Breast epithelium (tissue), 4 donors: ENCODE measurements at places on chromosomes 11 and 22.

- DNase-seq, result peak; percentile 82
Observed at GRCh38 chr11:96306933-96307775, 35.8 kb downstream of the MAML2 start.

GRCh38 chr11:14418801-14419417 lies 59.9 kb upstream of the RRAS2 start:
- no peak for DNase-seq

- no peak for DNase-seq
Observed at GRCh38 chr11:78567209-78567608, 7.5 kb downstream of the NARS2 start.

DNA sequence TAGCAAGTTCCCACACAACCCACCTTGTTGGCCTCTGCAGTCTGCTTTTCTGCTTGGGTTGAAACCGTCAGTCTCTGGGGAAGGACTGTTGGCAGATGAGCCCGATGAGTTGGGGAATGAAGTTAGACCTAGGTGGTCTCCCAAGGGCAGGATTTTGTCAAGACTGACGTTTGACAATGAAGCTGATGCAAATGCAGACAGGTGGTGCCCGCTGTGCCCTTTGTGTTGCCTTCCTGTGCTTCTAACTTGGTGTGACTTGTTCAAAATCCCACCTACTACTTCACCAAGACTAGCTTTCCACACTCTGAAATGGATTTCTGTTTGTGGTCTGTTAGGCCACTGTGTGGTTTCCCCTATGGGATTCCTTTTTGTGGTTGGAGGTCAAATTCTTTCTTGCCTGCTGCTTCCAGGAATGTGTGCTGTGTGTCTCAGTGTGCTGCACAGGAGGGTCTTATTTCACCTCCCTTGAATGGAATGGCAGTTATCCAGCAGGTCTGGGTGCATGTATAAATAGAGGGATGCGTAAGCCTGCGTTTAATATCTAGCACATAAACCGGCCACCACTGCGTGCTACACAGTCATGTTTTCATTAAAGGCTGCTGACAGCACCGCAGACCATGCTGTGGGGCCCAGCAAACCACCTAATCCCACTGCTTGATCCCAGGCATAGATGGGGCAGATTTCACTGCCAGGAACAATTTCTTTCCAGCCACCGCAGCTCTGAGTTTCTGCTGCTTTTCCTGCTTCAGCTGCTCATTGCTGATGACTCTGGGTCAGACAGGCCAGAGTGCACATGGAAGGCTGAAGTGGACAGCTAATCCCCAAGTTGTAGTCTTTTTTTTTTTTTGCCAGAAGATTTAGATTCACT lies 44.8 kb downstream of the ADAMTS8 start:
- no peak for DNase-seq

DNA sequence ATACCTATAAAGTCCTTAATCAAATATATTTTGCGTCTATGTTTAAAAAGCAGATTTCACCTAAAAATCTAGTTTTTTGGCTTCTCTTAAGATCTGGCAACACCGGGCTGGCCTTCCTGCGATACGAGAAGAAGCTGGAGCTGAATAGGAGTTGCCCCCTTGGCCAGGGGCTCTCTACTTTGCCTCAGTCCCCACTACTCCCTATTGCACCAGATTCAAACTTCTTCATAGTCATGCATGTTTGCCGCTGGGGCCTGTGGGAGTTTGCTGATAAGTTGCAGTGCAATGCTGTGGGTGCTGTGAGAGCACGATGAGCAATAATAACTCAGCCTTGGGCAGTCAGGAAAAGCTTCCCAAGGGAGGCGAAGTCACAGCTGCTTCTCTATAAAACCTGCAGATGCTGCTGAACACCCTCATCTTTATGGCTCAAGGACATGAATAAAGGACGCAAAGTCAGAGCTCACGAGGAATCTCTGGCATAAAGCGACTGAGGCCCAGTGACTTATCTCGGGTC lies 15.2 kb upstream of the EIF3D start:
- no peak for DNase-seq

- DNase-seq, result no peak
Observed at GRCh38 chr11:102763440-102763839, 17.0 kb downstream of the MMP10 start.

DNA sequence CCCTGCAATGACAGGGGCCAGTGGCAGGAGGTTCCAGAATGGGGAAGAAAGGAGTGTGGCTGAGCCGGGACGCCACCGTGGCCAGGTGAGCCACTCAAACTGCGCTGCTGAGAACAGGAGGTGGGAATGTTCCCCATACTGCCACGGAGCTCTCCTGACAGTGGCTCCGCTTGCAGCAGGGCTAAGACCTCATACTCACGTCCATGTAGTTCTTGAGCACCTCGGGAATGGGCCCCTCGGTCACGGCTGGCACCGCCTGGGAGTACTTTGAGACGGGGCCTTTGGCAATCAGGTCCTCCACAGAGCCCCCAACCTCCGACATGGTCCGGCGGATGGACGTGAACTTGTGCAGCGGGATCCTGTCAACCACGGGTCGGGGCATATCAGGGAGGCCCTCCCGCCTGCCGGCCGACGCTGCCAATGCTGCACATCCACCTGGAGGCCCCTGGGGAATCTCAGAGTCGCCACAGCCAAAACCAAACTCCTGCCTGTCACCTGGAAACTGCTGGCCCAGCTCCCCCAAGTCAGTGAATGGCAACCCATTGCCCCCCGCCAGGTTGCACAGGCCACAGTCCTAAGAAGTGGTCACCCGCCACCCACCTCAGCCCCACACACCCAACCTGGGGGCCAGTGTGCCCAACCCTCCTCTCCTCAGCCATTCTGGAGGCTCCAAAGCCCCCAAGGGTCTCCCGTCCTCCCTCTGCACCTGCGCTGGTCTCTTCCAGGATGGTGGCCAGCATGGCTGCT lies 2.4 kb downstream of the CTSD start:
- DNase-seq, result no peak

DNA sequence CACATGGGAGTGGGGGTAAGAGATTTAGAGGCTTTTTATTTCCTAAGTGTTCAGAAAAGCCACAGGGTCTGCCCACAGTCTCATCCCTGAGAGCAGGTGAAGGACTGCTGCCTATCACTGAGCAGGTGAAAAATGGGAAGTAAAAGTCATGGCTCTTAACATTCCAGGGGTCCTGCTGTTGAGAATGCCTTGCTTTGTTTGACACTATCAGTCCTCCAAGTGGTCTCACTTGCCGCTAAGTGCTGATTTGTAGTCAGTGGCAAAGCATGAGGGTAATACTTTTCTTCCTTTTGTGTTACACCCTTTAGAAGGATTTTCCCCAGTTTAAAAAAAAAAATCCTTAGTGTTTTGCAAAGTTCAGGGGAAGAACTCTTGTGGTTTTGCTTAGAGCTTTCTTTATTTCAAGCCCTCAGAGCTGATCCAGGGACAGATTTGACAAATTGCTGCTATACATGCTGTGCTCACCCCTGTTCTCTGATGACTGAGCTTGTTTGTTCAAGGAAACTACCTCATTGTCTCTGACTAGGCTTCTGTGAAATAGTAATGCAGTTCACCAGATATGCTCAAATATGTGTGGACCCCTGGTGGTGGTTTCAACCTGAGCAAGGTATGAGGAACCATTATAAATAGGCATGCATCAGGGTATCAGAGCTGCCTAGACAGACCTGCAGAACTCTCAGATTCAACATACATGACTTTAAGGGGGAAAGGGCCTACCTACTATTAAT lies 141.0 kb downstream of the ARHGAP42 start:
- no peak for DNase-seq

DNA sequence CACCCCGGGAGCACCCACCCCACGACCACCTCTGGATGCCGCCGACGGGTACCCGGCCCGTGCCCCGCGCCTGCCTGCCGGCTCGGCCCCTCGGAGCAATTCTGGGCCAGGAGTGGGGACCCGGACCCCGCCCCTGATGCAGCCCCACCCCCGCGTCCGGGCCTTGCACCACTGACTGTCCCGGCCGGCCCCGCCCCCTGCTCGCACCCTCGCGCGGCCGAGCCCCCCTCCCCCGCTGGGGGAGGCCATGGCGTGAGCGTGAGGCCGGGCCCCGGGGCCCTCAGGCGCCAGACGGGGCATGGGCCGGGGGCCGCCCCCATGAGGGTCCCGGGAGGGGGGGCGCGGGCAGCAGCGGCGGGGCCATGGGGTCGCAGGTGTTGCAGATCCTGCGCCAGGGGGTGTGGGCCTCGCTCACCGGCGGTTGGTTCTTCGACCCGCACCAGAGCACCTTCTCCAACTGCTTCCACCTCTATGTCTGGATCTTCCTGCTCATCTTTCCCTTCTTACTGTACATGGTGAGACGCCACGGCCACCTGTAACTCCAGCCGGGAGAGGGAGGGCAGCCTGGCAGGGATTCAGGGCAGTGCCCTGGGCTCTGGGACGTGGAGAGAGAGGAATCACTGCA lies 486 bp downstream of the PCNX3 start:
- no peak for DNase-seq

- DNase-seq, result no peak
Observed at GRCh38 chr11:14812757-14813156, 79.3 kb downstream of the CYP2R1 start.

DNA sequence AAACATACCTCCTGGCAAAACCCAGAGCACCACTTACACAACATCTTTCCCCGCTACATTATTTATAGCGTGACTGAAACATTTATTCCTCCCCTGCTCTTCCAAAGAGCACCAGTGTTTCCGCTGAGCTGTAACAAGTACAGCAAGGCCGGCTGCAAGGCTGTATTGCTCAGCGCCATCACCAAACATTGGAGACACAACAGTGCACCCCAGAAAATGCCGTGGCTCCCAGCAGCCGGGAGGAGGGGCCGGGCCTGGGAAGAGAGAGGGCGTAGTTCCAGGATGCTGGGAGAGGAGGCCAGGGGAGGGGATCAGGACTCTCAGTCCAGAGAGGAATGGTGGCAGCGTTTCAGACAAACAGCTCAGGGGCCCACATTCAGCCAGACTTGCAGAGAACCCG lies 133.2 kb downstream of the DSCAML1 start:
- DNase-seq, result no peak

- no peak for DNase-seq
Observed at GRCh38 chr22:40055143-40055883, 60.6 kb downstream of the FAM83F start.

- no peak for DNase-seq
Observed at GRCh38 chr11:19886498-19886897, 173.9 kb downstream of the NAV2 start.

DNA sequence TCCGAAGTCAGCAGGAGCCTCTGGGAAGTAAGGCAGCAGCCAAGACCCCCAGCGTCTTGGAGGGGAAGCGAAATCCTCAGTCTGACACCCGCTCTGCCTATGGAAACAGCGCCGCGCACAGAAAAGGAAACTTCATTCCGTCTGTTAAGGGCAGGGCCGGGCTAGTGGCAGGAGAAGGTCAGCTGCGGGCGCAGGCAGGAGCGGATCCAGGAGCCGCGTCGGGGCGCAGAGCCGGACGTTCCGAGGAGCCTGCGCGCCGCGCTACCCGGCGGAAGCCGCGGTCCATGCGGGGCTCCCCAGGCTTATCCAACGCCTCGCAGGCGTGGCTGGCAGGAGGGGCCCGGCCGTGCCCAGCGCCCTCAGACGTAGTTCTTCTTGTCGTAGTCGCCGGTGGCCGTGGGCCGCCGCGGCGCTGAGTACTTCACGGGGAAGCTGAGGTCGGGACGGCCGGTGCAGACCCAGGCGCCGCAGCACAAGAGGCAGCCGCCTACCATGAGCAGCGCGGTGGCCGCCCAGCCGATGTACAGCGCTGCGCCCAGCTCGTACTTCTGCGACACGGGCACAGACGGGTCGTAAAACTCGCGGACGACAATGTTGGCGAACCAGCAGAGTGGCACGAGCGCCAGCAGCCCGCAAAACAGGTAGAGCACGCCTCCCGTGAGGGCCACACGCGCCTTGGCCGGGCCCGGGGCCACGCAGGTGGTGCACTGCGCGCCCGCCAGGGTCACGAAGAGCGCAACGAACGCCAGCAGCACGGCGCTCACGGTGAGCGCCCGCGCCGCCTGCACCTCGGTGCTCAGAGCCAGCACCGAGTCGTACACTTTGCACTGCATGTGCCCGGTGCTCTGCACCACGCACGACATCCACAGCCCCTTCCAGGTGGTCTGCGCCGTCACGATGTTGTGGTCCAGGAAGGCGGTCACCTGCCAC lies 705 bp downstream of the CLDN5 start:
- DNase-seq, result no peak

DNA sequence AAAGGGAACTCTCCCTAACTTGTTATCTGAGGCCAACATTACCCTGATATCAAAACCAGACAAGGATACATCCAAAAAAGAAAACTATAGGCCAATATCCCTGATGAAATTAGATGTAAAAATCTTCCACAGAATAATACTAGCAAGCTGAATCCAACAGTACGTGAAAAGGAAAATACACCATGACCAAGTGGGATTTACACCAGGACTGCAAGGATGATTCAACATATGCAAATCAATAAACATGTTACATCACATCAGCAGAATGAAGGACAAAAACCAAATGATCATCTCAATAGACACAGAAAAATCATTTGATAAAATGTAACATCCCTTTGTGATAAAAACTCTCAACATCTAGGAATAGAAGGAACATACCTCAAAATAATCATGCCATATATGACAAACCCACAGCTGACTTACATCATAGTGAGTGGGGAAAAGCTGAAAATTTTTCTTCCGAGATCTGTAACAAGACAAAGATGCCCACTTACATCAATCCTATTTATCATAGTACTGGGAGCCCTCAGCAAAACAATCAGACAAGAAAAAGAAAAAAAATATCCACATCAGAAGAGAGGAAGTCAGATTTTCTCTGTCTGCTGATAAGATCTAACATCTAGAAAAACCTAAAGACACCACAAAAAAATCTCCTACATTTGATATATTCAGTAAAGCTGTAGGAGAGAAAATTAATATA lies 703.3 kb upstream of the ANO5 start:
- DNase-seq, result no peak

DNA sequence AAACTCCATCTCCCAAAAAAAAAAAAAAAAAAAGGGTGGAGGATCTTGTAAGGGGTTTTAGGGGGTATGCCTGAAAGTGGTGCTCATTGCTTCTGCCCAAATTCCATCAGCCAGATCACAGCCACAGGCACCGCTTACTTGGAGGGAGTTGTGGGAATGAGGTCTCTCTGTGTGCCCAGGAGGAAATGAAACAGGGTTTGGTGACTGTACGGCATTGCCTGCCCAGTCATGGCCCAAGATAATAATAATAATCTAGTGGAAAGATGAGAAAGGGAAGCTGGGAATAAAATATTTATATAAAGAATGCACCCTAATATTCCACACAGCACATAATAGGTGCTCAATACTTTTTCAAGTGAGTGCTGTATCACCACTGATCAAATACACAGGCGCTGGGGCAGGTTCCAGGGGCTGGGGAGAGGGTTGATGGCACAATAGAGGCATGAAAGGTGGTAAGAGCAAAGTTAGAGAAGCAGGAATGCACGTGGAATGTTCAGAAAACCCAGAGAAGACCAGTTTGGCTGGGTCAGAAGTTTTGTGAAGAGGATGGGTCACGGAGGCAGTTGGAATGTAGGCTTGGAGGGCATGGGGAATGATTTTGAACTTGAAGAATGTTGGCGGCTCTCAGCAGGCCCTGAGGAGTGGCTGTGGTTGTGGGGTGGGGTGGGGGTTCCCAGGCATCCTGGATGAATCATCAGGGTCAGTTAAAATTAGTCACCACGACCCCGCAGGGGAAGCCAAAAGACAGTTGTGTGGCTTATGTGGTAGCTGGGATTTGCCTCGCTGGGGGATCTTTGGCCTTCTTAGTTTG lies 12.5 kb upstream of the MB start:
- DNase-seq, result peak; percentile 70

GRCh38 chr22:34880662-34881061 lies 185.3 kb upstream of the ISX start:
- DNase-seq, result no peak
